ENCODE measurements at places on chromosomes 6 and 20.

DNA sequence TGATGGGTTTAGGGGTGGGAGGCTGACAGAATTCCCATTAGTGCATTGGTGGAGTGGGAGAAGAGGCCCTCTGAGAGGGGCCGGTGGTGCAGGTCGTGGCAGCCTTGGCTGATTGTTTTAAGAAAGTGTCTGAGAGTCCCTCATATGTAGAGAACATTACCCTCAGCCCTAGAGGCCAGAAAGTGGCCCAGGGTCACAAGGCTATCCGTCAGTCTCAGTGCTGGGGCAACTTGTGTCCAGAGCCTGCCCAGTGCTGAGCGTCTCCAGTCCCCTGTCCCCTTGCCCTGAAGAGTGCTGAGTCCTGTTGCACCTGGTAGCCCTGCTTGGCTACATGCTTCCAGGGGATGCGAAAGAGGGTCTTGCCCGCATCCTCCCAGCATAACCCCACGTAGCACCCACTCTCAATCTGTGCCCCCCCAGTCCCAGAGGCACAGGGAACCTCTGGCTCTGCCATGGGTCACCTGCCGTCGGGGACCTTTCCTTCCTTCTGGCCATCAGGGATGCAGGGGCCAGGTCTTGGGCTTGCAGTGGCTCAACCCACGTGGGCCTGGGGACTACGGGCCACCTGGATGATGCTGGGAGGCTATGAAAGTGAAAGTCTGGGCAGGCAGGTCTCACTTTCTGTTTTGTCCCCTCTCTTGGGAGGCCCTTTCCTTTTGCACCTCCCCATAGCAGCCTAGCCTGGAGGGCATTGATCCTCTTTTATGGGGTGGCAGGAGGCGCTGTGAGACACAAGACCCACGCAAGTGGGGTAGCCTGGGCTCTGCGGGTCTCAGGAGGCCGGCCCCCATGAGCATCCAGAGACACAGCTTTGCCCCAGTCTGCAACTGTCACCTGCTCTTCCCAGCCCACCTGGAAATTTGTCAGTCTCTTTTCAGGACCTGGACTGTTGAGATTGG, 12.2 kb downstream of the DUSP15 start:
- no peak for DNase-seq

DNA sequence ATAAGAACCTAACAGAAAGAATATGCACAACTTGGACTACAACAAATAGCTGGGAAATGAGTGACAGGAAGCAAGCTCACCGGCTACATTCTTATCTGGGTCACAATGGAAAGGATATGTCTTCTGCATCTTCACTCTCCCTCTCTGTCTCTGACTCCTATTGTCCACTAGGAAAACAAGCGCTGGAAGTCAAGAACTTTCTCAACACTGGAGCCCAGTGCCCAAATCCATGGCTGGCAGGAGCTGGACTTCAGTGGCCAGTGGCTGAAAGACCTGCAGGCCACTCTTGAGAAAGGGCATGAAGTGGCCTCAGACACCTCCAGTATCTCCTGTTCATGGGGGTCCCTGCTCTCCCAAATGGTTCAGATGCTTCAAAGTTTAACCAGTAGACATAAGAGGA, 62.0 kb downstream of the FAM50B start:
- DNase-seq: no peak

DNA sequence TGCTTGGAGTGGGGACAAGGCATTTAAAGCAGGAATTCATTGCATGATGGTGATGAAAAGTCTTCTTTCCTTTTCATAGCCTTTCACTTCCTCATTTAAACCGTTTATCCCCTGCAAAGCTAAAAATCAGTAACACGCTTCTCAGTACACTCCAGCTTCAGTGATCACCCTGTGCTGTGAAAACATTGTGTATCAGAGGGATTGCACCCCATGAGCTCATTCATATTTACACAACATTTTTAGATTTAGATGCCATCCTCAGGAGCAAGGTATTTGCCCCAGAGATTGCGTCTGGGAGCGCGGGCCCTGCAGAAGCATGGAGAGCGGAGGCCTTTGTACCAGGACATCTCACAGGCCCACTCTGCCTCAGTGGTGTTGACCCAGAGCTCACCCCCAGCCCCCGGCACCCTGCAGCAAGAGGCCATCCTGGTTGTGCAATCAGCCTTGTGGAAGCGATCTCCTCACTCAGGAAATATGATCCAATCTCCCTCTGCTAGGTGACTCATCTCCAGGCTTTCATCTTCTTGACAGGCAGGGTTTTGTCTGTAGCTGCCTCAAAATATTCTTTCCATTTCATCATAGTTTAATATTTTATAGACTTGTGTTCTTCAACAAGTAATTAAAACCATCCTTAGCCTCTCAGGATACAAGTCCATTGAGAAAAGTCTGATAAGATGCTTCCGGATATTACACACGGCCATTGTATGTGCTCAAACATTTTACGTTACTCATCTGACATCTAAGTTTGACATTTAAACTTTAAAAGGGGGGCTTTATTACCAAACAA, 38.9 kb upstream of the THBS2 start:
- peak; percentile 60 for DNase-seq

DNA sequence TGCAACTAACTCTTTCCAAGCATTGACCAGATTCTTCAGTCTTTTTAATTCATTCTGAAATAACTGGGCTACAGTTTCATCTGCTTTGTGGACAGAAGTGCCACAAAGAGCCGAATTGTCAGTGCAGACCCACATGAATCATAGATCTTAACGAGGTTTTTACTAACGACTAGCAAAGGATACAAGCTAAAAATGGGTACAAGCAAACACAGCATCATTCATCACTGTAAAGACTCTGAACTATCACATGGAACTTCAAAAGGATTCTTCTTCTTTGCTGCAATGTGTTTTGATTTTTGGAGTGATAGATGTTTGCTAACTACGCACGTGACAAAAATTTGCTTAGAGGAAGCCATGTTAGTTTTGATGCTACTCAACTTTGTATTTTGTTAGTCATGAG, 227.1 kb downstream of the ESR1 start:
- no peak for DNase-seq

GRCh38 chr6:108337721-108338120, 42.9 kb downstream of the AFG1L start:
- no peak for DNase-seq

DNA sequence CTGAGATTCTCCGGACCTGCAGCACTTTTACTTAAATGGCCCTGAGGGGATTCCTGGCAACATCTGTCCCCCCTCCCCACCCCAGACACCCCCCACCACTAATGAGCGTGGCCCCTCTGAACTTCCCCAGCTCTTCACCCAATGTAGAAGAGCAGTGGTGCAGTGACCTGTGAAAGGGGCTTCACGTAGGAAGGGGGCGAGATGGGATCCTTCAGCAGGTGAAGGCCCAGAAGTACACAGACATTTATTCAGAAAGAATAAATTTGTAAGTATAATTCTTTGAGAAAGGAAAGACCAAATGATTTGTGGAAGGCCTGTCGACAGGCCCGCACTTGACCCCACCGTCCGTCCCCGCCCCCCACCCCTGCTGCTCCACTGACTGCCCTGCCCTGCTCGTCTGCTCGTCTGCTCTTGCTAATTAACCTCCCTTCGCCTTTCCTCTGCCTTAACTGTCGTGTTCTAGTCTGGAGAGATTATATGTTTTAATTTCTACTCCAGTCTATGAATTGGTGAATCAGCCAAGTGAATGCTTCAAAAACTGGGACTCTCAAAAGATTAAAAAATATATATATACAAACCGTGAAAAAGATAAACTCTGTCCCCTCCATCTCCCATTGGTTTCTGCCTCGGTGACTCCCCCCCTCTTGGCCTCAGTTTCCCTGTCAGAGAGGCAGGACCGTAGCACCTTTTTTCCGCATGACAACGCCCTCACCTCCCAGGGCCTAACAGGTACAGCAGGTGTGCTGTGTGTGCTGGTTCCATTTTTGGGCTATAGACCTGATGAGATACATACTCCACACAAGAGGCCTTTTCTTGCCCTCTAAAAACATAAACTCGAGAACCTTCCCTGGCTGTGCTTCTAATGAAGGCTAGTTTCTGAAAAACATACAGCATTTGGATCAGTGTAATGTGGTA, 49.2 kb downstream of the GNAS start:
- no peak for DNase-seq

Data from RKO (cell line).